Kidney (tissue), 22 donors: ENCODE measurements at places on chromosomes 4 and X. TPM values are rescaled to one million over a fixed set of nuclear protein-coding genes. Genes with fewer than 3 reads are reported as not detected.

CD38 gene
- 8.9 TPM for total RNA-seq

WDR1 gene
- total RNA-seq = 313 TPM

DNA sequence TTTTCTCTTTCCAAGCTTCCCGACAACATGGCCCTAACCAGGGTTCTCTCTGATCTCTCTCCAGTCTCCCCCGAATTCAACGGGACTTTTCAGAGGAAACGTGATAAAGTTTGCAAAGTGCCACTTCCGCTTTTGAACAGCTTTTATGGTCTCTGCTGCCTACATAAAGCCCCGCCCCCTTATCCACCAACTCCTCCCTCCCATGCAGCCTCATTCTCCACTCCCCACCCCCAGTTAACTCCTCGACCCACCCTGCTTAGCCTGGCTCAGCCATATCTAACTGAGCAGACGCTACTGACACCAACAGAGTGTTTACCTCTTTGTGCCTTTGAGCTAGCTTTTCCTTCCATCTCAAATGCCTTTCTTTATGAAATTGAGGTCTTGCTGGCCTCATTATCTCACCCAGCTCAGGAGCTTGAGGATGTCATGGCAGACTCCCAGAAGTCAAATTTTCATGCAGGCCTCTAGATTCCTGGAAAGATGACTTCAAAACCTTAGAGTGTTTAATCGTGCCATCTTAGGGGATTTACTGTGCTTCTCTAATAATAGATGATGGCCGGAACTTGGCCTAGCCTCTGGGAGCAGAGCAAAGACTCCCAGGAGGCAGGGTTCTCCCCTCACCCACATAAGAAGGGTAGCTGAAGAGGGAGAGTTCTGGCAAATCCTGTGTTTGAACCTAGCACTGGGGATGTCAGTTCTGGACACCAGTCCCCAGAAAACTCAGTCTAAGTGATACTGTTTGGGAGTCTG, 606.0 kb downstream of the BCOR start:
- DNase-seq = no peak
- no peaks in the 10 kb centered on the region for H3K36me3 ChIP-seq
- no peak overlapping the region for H3K4me3 ChIP-seq
- H3K27me3 ChIP-seq = peaks cover 2% of the 10 kb centered on the region
- peaks cover 6% of the 10 kb centered on the region for H3K4me1 ChIP-seq

TRIM60 gene
- not detected for total RNA-seq

DNA sequence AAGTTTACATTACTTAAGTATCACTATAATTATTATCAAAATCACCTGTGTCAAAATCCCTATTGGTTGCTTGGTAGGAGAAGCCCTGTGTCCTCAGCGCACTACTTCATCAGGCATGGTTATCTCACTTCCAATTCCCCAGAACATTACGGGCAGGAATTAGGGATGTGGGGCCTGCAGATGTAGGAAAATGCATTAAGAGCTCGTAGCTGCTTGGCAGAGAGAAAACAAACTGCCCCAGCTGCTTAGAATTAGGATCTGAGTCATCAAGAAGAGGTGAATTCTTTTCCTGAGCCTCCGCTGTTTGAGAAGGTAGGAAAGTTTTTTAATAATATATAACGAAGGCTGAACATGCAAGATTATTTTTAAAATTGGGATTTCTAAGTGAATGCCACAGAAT, 31.1 kb upstream of the CLNK start:
- no peak overlapping the region for H3K4me3 ChIP-seq
- H3K27me3 ChIP-seq = no peaks in the 10 kb centered on the region
- no peak for DNase-seq
- H3K27ac ChIP-seq = no peak overlapping the region
- H3K4me1 ChIP-seq = no peaks in the 10 kb centered on the region
- no peaks in the 10 kb centered on the region for H3K36me3 ChIP-seq
